ENCODE measurements at places on chromosomes 13 and 19. TPM values are rescaled to one million over a fixed set of nuclear protein-coding genes. Genes with fewer than 3 reads are reported as not detected.

KLK14 gene
- total RNA-seq: 0.79 TPM

USP12 gene
- total RNA-seq: 27.1 TPM

TMEM190 gene
- not detected for total RNA-seq

SHD gene
- not detected for total RNA-seq

KATNAL1 gene
- 8.3 TPM for total RNA-seq

IFNL3 gene
- 1.2 TPM for total RNA-seq

ATP8A2 gene
- total RNA-seq: 0.22 TPM

TEX30 gene
- 20.8 TPM for total RNA-seq

CFAP97D2 gene
- total RNA-seq: 0.17 TPM

SLITRK6 gene
- not detected for total RNA-seq

CCDC8 gene
- not detected for total RNA-seq

PCDH20 gene
- total RNA-seq: not detected

C19orf81 gene
- total RNA-seq: 1.7 TPM

ZNF561 gene
- 29.4 TPM for total RNA-seq

MBD3L2 gene
- not detected for total RNA-seq

CDADC1 gene
- 14.7 TPM for total RNA-seq

Measured in activated naive CD4-positive, alpha-beta T cell treated with anti-CD3 and anti-CD28 coated beads for 36 hours (primary cell).